GM23248 (cell line): ENCODE measurements at places on chromosomes 1 and 21. TPM values are rescaled to one million over a fixed set of nuclear protein-coding genes. Genes with fewer than 3 reads are reported as not detected.
A peak's percentile ranks its signal among the peaks of the same experiment; 100 is the strongest.

GRCh38 chr21:38439957-38440356 lies 58.3 kb downstream of the ERG start:
- H3K4me3 ChIP-seq, result no peak overlapping the region
- H3K27me3 ChIP-seq, result no peaks in the 10 kb centered on the region
- H3K27ac ChIP-seq, result no peak overlapping the region
- peaks cover 34% of the 10 kb centered on the region for H3K4me1 ChIP-seq
- no peak for DNase-seq

GRCh38 chr1:59051007-59051406 lies 245.9 kb upstream of the FGGY start:
- no peaks in the 10 kb centered on the region for H3K36me3 ChIP-seq
- no peaks in the 10 kb centered on the region for H3K27me3 ChIP-seq
- no peak for DNase-seq
- H3K4me3 ChIP-seq, result no peak overlapping the region

- H3K36me3 ChIP-seq, result no peaks in the 10 kb centered on the region
- H3K27ac ChIP-seq, result no peak overlapping the region
- no peaks in the 10 kb centered on the region for H3K4me1 ChIP-seq
- no peak for DNase-seq
Measured at GRCh38 chr1:154944401-154945159, 8.1 kb upstream of the PMVK start.

- H3K36me3 ChIP-seq, result no peaks in the 10 kb centered on the region
- DNase-seq, result no peak
- H3K27ac ChIP-seq, result no peak overlapping the region
- no peaks in the 10 kb centered on the region for H3K4me1 ChIP-seq
- H3K27me3 ChIP-seq, result no peaks in the 10 kb centered on the region
Measured at GRCh38 chr1:108124622-108125311, 75.4 kb downstream of the SLC25A24 start.

DNA sequence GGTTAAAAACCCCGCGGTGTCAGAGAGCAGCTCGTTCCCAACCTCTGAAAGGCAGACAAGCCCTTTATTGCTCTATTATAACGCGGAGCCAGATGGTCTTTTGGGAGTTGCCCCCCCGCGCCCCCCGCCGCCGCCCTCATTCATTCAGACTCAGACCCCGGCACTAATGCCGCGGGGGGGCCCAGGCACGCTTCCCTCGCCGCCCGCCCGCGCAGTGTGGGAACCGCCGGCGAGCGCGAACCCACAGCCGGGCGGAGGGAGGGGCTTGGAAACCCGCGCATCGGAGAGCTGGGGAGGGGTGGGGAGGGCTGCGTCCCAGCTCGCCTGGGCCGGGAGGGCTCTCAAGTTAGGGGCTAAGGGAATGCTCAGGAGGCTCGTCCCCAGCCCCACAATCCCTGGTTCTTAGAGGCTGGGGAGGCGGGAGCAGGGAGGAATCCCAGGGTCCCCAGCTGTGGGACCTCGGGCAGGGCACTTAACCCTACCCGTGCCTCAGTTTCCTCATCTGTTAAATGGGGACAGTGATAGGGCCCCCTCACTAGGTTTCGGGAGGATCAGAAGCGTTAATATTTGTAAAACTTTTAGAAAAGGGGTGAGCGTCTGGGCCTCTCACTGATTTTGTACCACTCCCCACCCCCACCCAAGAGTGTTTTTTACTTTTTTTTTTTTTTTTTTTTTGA lies 10.9 kb upstream of the HES5 start:
- no peak overlapping the region for H3K4me3 ChIP-seq
- no peak overlapping the region for H3K27ac ChIP-seq
- no peak for DNase-seq
- no peaks in the 10 kb centered on the region for H3K27me3 ChIP-seq

DNA sequence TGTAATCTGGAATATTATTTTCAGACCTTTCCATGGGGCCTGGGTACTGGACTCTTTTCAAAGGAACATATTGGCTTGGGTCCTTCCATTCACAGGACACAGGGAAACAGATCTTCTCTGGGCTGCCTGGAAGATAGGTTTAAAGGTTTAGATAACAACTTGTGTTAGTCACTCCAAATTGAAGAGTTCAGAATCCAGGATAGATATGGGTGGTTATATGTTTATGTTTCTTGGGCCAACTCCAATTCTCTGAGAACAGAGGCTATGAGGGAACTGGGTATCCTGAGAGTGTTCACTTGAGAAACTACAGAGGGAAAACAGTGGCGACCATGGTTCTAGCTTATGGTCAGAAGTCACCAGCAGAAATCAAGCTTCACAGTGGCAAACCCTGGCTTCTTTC lies 8.7 kb upstream of the PIGM start:
- H3K4me3 ChIP-seq, result no peak overlapping the region
- no peaks in the 10 kb centered on the region for H3K4me1 ChIP-seq
- H3K36me3 ChIP-seq, result no peaks in the 10 kb centered on the region
- DNase-seq, result no peak

- H3K27me3 ChIP-seq, result no peaks in the 10 kb centered on the region
- H3K4me3 ChIP-seq, result no peak overlapping the region
- no peaks in the 10 kb centered on the region for H3K36me3 ChIP-seq
Measured at GRCh38 chr1:235942979-235943575, 76.4 kb upstream of the LYST start.

GRCh38 chr1:75964760-75965408 lies 32.7 kb upstream of the ASB17 start:
- no peak for DNase-seq
- H3K27ac ChIP-seq, result peak overlapping the region; percentile 39
- H3K36me3 ChIP-seq, result no peaks in the 10 kb centered on the region
- no peaks in the 10 kb centered on the region for H3K27me3 ChIP-seq
- H3K4me1 ChIP-seq, result peaks cover 4% of the 10 kb centered on the region

- peaks cover 25% of the 10 kb centered on the region for H3K4me1 ChIP-seq
- peak overlapping the region; percentile 66 for H3K27ac ChIP-seq
- H3K27me3 ChIP-seq, result no peaks in the 10 kb centered on the region
- H3K36me3 ChIP-seq, result peaks cover 30% of the 10 kb centered on the region
Measured at GRCh38 chr1:32063261-32063681, 9.5 kb upstream of the TMEM39B start.

- H3K27ac ChIP-seq, result no peak overlapping the region
- no peaks in the 10 kb centered on the region for H3K36me3 ChIP-seq
- H3K4me3 ChIP-seq, result no peak overlapping the region
- no peak for DNase-seq
Measured at GRCh38 chr1:6904476-6905170, 119.4 kb downstream of the CAMTA1 start.

GRCh38 chr1:235617808-235618207 lies 31.8 kb downstream of the GNG4 start:
- no peaks in the 10 kb centered on the region for H3K27me3 ChIP-seq
- no peak overlapping the region for H3K27ac ChIP-seq
- no peak overlapping the region for H3K4me3 ChIP-seq
- peak; percentile 78 for DNase-seq

Gene LINGO4
- not detected in 2 replicates for total RNA-seq

Gene LMX1A
- not detected in 2 replicates for total RNA-seq

Gene OR2T35
- not detected in 2 replicates for total RNA-seq
